Activated naive CD4-positive, alpha-beta T cell treated with anti-CD3 and anti-CD28 coated beads, Interleukin-2, amount 50 U/mL, for 72 hours (primary cell): ENCODE measurements at places on chromosomes 2 and 18. TPM values are rescaled to one million over a fixed set of nuclear protein-coding genes. Genes with fewer than 3 reads are reported as not detected.
A peak's percentile ranks its signal among the peaks of the same experiment; 100 is the strongest.

The GKN1 gene
- not detected for total RNA-seq

The DLX2 gene
- total RNA-seq, result not detected

GRCh38 chr18:59664329-59664728, 32.9 kb downstream of the CCBE1 start:
- DNase-seq, result no peak

The GPAT2 gene
- 4.7 TPM for total RNA-seq

DNA sequence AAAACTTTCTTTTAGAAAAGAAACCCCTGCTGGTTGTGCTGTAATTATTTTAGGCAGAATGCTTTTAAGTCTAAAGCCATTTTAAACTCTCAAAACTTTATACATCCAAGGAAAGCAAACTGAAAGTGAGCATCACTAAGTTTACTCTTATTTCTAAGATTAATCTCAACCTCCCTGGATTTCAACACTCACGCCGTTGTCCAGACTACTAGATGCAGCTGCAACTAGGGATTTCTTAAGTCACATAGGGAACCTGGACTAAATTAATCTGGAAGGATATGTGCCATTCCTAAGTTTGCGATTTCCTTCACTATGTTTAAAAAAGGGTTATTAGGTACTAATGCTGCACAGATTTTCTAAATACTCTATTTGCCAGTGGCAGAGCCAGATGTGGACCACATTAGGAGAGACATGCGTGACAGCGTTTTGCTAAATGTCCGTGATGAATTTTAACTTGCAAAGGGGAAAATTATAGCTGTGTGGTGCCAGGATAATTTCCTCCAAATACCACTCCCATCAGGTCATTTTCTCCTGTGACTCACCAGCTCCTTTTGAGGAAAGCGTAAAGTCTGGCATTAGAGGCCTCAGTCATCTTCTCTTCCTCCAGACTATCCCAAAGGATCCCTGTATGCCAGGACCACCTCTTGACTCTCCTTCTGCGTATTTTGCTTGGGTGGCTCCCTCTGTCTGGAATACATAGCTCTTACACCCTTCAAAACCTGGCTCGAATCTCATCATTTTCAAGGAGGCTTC, 143.7 kb downstream of the ATL2 start:
- no peak for DNase-seq

DNA sequence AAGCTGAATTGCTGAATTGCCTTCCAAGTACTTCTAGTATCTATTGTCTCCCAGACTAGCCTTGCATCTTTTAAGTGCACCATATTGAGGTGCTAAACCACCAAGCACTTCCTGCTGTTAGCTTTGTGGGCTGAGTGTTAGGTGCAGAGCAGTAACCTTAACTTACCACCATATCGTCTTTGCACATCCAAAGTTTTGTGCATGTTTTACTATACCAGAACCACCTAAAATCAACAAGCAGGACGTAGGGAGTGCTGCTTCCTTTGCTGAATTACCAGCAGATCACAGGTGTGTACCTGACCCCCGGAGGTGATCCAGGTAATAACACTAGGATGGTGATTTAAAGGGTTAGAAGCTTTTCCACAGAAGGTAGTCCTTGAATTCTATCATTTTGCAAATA, 359.9 kb upstream of the HNRNPA3 start:
- peak; percentile 5 for DNase-seq

The CERKL gene
- total RNA-seq, result not detected

The CENPA gene
- 38.1 TPM for total RNA-seq

The BOLL gene
- total RNA-seq, result not detected

GRCh38 chr18:12309683-12310198, 1.7 kb downstream of the TUBB6 start:
- no peak for DNase-seq

The SLC66A2 gene
- 15.6 TPM for total RNA-seq

The SERPINB13 gene
- not detected for total RNA-seq

GRCh38 chr2:224876522-224876921, 160.4 kb upstream of the CCDC195 start:
- DNase-seq, result no peak

The GPR45 gene
- total RNA-seq, result not detected

- DNase-seq, result no peak
These were observed 43.2 kb downstream of the CRACDL start for GRCh38 chr2:98892871-98893270.

DNA sequence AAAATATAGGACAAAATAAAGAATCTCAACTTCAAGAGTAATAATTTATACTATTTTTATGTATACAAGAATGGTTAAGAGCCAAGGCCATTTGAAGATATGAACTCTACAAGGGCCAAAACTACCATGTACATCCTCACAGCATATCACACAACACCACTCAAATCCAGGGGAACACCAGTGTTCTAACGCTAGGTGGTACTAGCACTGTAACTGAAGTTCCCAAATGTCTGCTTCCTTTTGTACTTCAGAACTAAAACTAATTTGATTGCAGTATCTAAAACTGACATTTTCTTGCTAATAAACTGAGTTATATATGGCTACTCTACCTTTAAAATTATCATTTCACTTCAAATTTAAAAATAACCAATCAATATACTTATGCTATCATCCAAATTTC, 47.0 kb downstream of the REV1 start:
- DNase-seq, result no peak

The PROKR1 gene
- not detected for total RNA-seq

GRCh38 chr18:72849671-72850070, 18.1 kb downstream of the NETO1 start:
- DNase-seq, result no peak

DNA sequence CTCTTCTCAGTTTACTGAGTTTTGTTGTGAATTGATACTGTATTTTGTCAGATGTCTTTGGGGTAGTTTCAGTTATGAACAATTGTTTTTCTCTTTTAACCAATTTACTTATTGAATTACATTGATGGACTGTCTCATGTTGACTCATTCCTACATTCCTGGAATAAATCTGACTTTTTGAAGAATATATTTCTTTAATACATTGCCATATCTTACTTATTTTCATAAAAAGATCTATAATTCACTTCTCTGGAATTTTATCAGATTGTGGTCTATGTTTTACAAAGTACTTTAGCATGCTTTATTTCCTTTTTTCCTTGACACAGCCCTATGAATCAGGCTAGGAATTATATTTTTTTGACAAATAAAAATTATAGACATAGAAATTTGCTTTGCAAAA, 268.3 kb downstream of the PLCL1 start:
- no peak for DNase-seq

The HOXD9 gene
- total RNA-seq, result not detected
